ENCODE measurements at places on chromosomes 2 and 18.

DNA sequence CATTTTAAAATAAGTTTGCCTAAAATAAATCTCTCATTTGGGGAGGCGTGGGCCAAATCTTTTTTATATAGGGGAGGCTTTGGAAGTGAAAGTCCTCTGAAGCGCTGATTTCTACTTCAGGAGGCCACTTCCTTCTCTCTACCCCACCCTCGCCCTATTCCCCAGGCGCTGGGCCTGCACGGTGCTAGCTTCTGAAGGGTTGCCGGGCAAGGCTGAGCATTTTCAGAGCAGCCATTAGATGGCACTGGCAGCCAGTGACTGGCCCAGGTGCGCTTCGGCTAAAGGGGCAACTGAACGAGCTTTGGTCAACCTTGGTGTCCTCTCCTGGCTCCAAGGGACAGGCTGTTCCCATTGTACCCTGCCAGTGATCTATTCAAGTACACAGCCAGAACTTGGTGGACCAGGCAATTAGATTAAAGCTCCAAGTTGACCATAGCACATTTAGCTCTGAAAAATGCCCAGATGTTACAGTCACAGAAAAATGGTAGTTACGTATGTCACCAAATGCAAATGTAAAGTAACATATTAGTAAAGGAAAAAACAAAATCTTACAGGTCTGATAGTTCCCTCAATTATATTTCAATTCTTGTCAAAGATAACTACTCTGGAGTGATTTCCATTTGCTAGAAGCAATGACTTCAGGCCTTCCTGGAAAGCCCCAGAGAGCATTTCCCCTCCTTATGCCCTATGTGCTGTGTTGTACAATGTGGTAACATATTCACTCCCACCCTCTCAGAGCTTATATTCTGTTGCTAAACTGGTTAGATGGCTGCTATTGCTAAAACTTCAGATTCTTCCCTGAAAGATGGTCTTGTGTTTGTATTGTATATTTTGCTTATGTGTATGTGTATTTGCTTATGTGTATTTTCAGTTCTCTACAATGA, 2.1 kb downstream of the POMC start:
- no peaks in the 10 kb centered on the region for H3K4me1 ChIP-seq
- H3K27ac ChIP-seq, result no peak overlapping the region
- peaks cover 26% of the 10 kb centered on the region for H3K27me3 ChIP-seq
- DNase-seq, result no peak

- H3K4me1 ChIP-seq, result no peaks in the 10 kb centered on the region
- no peak overlapping the region for H3K4me3 ChIP-seq
- H3K36me3 ChIP-seq, result peaks cover 7% of the 10 kb centered on the region
- no peak for DNase-seq
These were observed 5.6 kb downstream of the C2orf74 start for GRCh38 chr2:61167579-61167978.

DNA sequence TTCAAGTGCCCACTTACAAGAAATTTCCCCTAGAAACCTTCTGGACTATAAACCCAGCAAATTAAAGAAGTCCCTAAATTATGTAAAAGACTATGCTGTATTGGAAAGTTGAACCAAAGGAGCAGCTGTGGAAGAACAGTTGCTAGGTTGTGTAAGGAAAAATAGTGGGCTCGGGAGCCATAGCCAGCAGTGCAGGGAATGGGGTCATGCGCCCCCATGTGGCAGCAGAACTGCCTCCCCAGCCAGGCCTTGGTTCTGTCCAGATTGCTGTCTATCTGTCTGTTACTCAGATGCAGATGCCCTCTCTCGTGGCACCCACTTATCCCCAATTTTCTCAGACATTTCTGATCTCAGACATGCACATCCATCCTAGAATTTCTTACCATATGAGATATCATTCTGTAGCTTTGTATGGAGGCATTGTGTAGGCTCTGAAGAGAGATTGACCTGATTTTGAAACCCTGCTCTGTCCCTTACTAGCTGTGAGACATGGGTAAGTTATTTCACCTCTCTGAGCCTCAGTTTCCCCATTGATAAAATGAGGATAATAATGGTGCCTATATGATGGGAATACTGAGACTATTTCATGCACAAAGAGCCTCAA, 258.3 kb downstream of the SS18 start:
- H3K36me3 ChIP-seq, result no peaks in the 10 kb centered on the region
- H3K27me3 ChIP-seq, result no peaks in the 10 kb centered on the region
- DNase-seq, result peak; percentile 64
- H3K27ac ChIP-seq, result no peak overlapping the region

- H3K27me3 ChIP-seq, result no peaks in the 10 kb centered on the region
- H3K4me1 ChIP-seq, result no peaks in the 10 kb centered on the region
- H3K4me3 ChIP-seq, result no peak overlapping the region
- no peaks in the 10 kb centered on the region for H3K36me3 ChIP-seq
These were observed 30.8 kb upstream of the HPCAL1 start for GRCh38 chr2:10271946-10272345.

GRCh38 chr2:237353215-237353614, 60.7 kb downstream of the COL6A3 start:
- H3K36me3 ChIP-seq, result no peaks in the 10 kb centered on the region
- no peaks in the 10 kb centered on the region for H3K27me3 ChIP-seq
- H3K4me3 ChIP-seq, result no peak overlapping the region
- H3K27ac ChIP-seq, result no peak overlapping the region
- DNase-seq, result no peak
- H3K4me1 ChIP-seq, result no peaks in the 10 kb centered on the region

DNA sequence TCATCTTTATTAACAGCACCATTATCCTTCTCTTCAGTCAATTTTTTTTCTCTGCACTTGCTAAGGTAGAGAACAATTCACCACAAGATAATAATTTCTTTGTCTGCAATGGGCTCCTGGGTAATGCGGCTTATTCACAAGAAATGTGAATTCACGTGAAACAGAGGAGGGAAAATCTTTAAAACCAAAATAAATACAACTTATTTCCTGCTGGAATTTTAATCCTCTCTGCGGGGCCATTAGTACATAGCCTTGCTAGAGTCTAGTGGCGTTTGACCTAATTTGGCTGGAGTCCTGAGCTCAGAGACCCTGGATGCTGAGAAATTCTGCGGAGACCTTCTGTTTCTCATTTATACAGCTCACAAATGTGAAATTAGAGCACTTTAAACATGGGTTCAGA, 319.3 kb upstream of the MMADHC start:
- H3K4me3 ChIP-seq, result no peak overlapping the region
- DNase-seq, result no peak
- H3K36me3 ChIP-seq, result no peaks in the 10 kb centered on the region
- H3K4me1 ChIP-seq, result no peaks in the 10 kb centered on the region
- H3K27ac ChIP-seq, result no peak overlapping the region

GRCh38 chr2:44101246-44101645, 67.4 kb upstream of the PPM1B start:
- H3K27me3 ChIP-seq, result no peaks in the 10 kb centered on the region
- H3K36me3 ChIP-seq, result no peaks in the 10 kb centered on the region
- no peak overlapping the region for H3K4me3 ChIP-seq
- H3K27ac ChIP-seq, result no peak overlapping the region
- H3K4me1 ChIP-seq, result no peaks in the 10 kb centered on the region

DNA sequence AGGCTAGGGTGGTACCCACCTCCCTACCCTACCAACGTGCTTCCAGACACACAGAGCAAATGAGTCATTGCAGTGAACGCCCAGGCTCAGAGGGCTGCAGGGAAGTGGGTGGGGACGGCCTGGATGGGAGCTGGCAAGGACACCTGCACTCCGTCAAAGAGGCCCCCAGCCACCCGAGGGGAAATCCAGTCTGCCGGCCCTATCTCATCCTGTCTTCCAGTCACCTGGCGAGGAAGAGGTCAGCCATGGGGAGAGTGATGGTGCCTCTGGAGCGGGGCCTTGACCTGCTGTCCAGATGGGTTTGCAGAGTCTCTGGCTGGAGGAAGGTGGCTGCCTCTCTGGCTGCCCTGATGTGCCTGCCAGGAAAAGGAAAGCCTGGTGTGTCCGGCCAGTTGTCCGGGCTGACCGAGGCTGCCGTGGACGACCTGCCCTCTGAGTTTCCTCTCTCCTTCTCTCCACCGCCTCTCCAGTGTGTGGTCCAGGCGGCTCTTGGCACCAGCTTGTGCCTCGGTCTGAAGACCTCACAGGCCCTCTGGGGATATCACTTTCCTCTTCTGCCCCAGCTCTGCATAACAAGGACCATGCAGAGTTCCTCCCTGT, 209.7 kb upstream of the COPS8 start:
- H3K27me3 ChIP-seq, result no peaks in the 10 kb centered on the region
- no peak overlapping the region for H3K4me3 ChIP-seq
- H3K36me3 ChIP-seq, result no peaks in the 10 kb centered on the region
- H3K27ac ChIP-seq, result no peak overlapping the region
- peak; percentile 20 for DNase-seq

DNA sequence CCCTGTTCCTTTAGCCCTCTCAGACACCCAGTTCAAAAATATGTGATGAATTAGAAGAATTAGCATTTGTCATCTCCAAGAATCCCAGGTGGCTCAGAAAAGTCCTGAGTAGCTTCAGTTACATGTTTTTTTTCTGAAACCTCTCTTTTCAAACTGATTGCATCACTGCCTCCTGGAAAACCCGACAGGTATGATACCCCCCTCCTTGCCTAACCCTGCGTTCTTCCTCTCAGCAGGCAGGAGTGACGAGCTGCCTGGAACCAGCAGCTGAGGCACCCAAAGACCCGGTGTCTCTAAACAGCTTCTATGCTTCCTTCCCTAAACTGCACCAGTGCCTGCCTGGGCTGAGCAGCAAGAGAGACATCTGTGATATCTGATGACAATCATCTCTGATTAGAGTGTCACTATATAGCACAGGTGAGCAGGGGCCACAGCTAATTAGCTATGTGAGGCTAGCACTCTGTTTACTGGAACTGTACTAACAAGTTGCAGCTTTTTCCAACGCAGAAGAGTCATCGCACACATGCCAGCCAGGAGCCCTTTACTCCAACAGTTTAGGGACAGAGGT, 376.4 kb upstream of the ATP5MC3 start:
- no peaks in the 10 kb centered on the region for H3K36me3 ChIP-seq
- DNase-seq, result no peak
- H3K27me3 ChIP-seq, result no peaks in the 10 kb centered on the region
- H3K27ac ChIP-seq, result no peak overlapping the region
- H3K4me1 ChIP-seq, result no peaks in the 10 kb centered on the region

- H3K27ac ChIP-seq, result peak overlapping the region; percentile 47
- no peaks in the 10 kb centered on the region for H3K27me3 ChIP-seq
- no peaks in the 10 kb centered on the region for H3K36me3 ChIP-seq
- no peak overlapping the region for H3K4me3 ChIP-seq
These were observed 77.1 kb downstream of the HS1BP3 start for GRCh38 chr2:20573620-20574422.

DNA sequence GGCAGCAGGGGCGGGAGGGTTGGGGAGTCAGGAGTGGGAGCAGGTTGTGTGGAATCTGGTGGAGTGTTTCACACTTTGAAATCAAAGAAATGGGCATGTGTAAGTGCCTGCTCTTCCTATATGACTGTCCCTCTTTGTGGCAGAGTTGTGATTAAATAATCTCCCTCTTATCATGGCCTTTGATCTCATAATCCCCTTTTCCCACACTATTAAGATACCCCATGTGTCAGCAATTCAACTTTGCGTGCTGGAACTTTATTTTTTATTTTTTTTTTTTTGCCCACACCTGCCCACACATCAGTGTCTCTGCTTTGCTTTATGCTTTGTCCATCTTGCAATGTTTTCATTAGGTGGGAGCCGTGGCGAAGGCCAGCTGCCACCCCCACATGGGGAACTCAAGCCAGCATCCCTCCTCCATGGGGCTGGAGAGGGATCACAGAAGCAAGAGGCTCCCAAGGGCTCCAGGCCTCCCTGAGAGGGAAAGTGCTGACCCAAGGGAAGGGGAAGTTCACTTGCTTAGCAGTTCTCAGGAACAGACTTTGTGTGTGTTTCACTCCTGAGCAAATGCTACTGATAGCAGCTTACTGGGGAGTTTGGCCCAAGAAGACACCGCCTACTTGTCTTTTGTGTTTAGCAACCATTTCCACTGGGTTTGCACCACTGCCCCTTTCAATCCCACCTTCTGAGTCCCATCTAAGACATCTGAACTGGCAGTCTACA, 243.4 kb downstream of the BCL11A start:
- no peaks in the 10 kb centered on the region for H3K27me3 ChIP-seq
- no peaks in the 10 kb centered on the region for H3K36me3 ChIP-seq
- no peak for DNase-seq
- no peak overlapping the region for H3K4me3 ChIP-seq
- H3K4me1 ChIP-seq, result no peaks in the 10 kb centered on the region

DNA sequence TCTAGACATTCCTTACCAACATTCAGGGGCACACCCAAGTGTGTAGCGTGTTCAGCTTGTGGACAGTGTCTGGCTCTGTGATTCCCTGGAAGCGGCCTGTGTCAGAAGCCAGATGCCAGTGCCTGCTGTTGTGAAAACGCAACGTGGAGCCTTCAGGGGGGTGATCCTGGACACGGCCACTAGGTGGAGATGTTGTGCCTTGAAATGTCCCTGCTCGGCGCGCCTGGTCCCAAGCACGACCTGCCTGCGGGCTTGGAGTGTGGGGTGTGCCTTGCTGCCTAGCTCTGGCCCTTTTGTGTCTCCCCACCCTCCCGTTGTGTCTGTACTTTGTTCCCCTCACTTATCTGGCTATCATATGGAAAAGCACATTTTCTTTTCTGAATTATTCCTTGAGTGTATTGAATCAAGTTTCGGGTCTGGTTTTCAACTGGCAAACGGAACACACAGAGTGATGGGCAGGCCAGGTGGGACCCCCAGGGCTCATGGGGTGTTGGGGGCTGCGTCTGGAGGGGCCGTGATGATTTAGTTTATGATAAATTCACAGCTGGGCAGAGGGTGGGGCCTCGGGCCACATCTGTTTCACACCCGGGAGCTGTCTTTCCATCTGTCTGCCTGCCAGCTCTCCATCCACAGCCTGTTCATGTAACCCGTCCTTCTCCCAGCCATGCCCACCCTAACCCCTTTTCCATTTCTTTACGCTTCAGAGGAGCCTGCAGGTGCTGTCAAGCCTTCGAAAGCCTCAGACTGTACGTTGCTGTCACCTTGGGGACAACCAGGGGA, 95.5 kb downstream of the DYSF start:
- peak; percentile 72 for DNase-seq
- peaks cover 5% of the 10 kb centered on the region for H3K27me3 ChIP-seq
- H3K4me3 ChIP-seq, result no peak overlapping the region
- H3K4me1 ChIP-seq, result no peaks in the 10 kb centered on the region
- H3K27ac ChIP-seq, result no peak overlapping the region

GRCh38 chr2:191617575-191617974, 60.4 kb upstream of the NABP1 start:
- DNase-seq, result no peak
- H3K27ac ChIP-seq, result no peak overlapping the region
- no peaks in the 10 kb centered on the region for H3K27me3 ChIP-seq
- no peak overlapping the region for H3K4me3 ChIP-seq

GRCh38 chr2:143261986-143262385, 132.8 kb downstream of the ARHGAP15 start:
- no peak overlapping the region for H3K4me3 ChIP-seq
- no peak overlapping the region for H3K27ac ChIP-seq
- H3K4me1 ChIP-seq, result no peaks in the 10 kb centered on the region
- DNase-seq, result no peak
- H3K36me3 ChIP-seq, result no peaks in the 10 kb centered on the region
- no peaks in the 10 kb centered on the region for H3K27me3 ChIP-seq

- H3K36me3 ChIP-seq, result no peaks in the 10 kb centered on the region
- peaks cover 14% of the 10 kb centered on the region for H3K4me1 ChIP-seq
- no peaks in the 10 kb centered on the region for H3K27me3 ChIP-seq
- no peak overlapping the region for H3K4me3 ChIP-seq
- no peak overlapping the region for H3K27ac ChIP-seq
- DNase-seq, result no peak
These were observed 57.8 kb upstream of the HAAO start for GRCh38 chr2:42850016-42850805.

GRCh38 chr2:10274376-10274775, 28.3 kb upstream of the HPCAL1 start:
- no peaks in the 10 kb centered on the region for H3K4me1 ChIP-seq
- H3K27ac ChIP-seq, result no peak overlapping the region
- no peak overlapping the region for H3K4me3 ChIP-seq
- no peak for DNase-seq

Data from kidney (tissue), 22 donors.